Lung microvascular endothelial cell (primary cell): ENCODE measurements at places on chromosomes 7 and 10. TPM values are rescaled to one million over a fixed set of nuclear protein-coding genes. Genes with fewer than 3 reads are reported as not detected.

DNA sequence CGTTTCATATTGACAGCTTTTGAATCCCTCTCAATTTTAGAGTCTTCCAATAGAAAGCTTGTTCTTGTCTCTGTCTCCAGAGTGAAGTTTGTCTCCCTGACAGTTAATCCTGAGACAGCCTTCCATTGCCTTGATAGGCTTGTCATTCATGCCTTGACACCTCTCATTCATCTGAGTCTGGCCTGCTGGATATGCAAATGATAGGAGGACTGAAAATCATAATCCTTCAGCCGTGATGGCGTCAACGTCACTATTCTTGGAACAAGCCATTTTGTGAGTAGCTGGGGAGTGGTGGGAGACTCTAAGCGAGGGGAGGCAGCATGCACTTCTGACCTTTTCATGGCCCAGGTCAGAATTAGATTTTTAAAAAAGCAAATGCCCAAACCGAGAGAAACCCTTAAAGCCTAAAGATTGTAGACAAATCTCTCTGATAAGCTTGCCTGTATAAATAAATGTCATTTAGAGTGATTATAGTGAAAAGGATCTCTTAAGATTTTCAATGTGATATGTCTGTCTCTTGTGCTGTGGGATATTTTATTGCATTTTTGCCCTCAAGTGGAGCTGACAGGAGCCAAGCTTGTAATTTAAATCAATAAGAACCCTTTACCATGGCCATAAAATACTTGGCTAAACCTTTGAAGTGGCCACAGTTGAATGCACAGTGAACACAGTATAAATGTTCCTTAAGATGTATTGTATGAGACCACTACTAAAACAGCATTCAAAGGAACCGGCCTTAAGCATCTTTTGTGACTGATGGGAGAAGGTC, 148.8 kb downstream of the SNX10 start:
- DNase-seq, result no peak

DNA sequence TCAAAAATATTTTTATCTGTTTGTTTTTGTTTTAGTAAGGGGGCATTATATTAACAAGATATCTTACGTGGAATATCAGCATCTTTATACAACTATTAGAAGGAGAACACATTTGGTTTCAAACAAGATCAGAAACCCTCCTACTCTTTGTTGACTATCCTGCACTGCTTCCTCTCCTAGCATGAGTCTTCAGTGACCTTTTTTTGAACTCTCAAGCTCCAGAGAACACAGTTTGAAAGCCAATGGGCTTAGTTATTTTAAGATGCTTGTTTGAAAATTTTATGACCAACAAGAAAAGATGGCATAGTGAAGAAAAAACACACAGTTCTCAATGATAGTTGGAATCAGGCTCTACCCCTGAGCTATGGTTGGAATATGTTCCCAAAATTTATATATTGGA, 37.2 kb upstream of the RTKN2 start:
- DNase-seq, result no peak

DNA sequence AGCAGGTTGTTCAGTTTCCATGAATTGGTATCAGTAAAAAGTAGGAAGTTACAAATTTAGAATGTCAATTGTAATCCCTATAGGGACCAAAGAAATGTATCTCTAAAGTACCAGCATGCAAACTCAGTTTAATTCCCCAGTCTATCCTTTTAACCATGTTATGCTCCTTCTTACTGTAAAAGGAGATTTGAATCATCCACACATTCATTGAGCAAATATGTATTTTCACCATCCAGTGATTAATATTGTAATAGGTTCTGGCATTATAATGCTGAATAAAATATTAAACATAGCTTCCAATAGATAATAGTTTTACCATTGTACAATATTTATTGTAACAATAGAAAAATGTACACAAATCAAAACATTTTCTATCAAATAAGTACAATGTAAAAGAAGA, 228.2 kb upstream of the SEMA3A start:
- DNase-seq, result no peak

DNA sequence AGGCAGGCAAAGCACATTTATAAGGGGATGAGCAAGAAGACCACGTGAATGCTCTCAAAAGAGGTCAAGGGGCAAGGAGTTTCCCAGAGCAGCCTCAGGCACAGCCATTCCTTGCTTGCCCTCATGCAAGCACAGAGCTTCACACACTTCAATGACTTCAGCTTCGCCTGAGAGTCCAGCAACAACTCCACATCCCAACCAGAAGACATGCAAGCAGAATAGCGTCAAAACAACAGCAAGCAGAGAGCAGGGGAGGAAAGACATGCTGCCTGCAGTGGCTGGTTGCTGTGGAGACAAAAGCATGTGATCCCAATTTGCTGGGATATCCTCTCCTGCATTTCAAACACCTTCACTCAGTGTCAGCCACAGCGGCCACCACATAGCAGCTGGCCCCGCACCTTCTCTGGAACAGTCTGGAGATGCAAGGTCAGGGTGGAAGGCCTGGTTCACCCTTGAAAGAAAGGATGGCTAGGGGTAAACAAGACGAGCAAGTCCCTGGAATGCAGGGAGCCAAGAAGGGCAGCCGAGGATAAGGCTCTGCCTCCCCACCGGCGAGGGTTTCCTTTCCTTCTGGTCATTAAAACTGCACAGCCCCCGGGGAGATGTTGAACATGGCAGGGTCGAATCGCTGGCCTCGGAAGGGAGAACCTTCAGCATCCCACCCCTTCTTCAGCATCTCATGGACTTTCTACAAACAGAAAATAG, 60.2 kb upstream of the CAMK2B start:
- no peak for DNase-seq

Gene CALHM1
- not detected in 2 replicates for total RNA-seq

Gene RAMP3
- 51.2 and 218 TPM in 2 replicates for total RNA-seq

Gene AEBP1
- 9.2 and 19.8 TPM in 2 replicates for total RNA-seq
